HepG2 (cell line): ENCODE measurements at places on chromosomes 11 and 22.

- no peak for DNase-seq
Observed at GRCh38 chr22:40479126-40479800, 108.9 kb downstream of the SGSM3 start.

- DNase-seq: no peak
Observed at GRCh38 chr11:1746511-1746931, 3.9 kb downstream of the IFITM10 start.

DNA sequence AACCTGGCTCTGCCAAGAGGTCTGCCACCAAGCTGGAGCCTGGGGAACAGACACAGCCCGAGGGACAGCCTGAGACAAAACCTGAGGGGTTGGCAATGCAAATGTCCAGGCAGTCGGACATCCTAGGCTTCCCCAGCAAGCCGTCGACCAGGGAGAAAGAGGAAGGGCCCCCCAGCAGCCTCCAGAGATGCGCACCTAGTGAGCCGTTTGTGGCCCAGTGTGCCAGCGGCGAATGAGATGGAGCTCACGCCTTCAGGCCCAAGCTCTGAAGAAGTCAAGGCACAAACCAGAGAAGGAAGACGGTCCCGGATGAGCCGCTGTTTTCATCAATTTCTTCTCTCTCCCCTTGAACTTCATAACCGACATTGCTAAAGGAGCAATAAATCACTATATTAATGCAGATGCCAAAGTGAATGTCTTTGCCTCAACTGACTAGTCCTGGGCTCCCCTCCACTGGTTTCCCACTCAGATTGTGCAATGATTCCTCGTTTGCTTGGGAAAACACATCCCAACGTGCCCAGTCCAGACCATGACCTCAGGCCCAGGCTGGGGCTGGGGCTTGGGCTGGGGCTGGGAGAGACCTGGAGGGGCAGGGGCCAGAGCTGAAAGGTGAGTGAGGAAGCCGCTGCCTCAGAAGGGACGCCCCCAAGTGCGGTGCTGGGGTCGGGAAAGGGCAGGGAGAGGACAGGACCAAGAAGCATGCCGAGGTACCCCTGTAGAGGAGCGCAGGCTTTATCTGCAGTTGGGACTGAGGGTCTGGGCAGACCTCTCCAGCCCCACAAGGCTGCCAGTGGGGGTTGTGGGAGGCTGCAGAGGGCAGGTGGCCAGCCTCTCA lies 3.5 kb upstream of the DGCR2 start:
- no peak for DNase-seq

DNA sequence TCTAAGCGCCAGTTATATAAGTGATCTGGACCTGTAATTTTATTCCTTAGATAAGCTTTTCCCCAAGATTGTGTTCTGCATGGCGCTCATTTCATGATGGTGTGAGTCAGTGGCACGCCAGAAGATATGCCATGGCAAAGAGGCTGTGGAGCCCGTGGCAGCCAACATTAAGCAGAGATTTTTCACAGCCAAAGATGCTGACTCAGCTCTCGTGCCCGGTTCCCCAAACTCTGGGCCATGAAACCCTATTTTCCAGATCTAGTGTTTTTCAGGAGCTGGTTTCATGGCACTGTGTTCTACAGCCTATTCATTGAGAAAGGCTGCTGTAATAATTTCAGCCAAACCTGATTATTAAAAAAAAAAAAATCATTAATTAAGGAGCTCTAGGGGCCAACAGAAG lies 15.4 kb upstream of the LINC01488 start:
- no peak for DNase-seq

- DNase-seq: no peak
Observed at GRCh38 chr11:15744693-15745092, 611.7 kb downstream of the SOX6 start.

DNA sequence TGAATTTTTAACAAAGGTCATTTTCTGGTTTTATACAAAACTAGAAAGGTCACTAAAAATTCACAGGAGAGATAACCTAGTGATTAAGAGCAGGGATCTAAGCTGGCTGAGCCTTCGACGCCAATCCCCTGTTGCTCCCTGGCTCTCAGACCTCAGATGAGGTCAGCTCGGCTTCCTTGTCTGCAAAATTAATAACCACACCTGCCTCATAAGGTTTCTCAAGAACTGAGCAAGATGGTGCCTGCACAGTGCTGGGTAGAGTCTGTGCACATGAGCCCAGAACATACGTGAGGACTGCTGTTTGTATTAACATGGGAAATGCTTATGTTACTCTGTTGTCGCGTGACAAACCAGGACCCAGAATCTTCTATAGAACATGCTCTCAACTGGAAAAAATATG lies 24.4 kb upstream of the CD5 start:
- DNase-seq: no peak

DNA sequence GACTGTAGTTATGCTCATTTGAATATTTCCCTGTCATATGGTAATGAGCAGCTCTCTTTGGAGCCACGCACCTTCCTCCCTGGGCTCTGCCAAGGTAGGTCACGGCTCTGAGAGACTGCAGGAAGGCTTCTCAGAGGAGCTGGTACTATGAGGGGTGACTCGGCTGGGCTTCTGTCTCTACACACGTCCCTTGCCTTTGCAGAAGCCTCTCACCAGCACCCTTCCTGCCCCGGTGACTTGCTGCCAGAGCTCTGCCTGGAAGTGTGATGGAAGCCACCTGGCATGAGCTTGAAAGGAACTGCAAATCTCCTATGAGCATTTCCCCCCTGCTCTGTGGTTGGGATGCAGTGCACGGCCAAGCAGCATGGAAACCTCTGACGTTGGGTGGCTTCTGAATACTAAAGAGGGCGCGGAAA lies 74.2 kb downstream of the KIRREL3 start:
- DNase-seq: no peak
